Stimulated activated CD4-positive, alpha-beta T cell treated with anti-CD3 and anti-CD28 coated beads, Interleukin-4, amount 100 ng/mL, for 4 hours (primary cell): ENCODE measurements at places on chromosomes 1 and 21.

- DNase-seq, result no peak
These were observed 2.6 kb downstream of the RIMS3 start for GRCh38 chr1:40662864-40663263.

DNA sequence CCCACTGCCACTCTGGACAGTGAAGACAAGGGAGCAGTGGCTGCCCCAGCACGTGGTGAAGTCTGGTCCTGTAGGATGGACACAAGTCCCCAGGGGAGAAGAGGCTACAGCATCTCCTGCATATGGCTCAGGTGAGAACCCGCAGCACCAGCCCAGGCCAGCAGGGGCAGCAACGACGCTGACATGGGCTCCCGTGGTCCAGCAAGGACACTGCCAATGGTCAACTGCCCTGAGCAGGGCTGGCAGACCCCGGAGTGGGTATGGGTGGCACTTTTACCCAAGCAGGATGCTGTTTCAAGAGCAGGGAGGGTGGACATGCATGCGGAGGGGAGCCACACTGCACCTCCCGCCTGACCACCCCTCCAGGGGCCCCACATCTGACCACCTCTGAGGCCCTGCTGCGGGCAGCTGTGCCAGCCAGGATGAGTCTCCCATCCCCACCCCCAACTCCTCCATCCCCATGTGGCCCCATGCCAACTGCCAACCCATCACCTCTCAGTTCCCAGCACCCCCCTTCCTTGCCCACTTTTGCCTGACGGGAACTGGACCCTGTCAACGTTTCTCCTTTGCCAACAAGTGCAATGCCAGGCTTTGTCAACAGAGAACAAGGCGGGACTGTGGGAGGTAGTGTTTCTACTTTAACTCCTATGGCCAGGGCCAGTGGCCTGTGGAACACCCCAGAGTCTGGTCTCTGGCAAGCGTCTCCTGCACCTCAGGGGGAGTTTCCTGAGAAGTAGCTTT is 8.6 kb downstream of the MORN1 start:
- no peak for DNase-seq

GRCh38 chr1:24743404-24744211 is 1.6 kb upstream of the CLIC4 start:
- no peak for DNase-seq

DNA sequence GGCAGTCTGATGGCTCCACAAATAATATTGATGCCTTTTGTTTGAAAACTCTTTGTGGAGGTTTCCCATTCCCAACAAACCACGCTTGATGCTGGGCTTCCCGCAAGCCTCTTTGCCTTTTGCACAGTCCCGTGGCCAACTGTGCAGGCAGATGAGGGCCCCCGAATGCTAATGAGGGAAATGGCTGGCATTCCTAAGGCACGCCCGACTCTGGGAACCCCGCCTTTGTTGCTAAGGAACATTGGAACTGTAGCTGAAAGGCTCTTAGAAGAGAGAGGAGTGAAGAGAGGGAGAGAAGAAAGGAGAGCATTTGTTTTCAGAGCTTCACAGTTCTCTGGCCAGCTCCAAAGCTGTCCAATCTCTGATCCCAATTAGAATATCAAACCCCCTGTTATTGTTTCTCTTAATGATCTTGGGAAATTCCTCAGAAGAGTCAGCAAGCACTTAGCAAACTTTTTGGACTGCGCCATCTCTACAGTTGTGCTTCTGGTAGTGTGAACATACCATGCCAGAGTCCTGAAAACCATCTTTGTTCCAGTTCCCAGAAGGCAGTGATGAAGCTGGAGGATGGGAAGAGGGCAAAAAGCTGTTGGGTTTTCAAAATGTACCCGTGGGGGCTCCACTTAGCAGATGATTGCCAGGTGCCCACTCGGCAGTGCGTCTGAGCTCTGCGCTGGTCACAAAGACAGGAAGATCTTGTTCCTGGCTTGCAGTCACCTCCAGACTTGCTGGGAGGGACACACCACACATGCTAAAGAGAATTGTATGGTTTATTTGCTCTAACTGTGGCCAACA is 60.1 kb upstream of the CYP2J2 start:
- DNase-seq, result no peak

DNA sequence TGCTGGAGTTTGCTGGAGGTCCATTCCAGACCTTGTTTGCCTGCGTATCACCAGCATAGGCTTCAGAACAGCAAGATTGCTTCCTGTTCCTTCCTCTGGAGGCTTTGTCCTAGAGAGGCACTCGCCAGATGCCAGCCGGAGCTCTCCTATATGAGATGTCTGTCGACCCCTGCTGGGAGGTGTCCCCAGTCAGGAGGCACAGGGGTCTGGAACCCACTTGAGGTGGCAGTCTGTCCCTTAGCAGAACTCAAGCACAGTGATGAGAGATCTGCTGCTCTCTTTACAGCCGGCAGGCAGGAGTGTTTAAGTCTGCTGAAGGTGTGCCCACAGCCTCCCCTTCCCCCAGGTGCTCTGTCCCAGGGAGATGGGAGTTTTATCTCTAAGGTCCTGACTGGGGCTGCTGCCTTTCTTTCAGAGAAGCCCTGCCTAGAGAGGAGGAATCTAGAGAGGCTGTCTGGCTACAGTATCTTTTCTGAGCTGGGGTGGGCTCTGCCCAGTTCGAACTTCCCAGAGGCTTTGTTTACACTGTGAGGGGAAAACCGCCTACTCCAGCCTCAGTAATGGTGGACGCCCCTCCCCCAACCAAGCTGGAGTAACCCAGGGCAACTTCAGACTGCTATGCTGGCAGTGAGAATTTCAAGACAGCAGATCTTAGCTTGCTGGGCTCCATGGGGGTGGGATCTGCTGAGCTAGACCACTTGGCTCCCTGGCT is 205.0 kb downstream of the GPR52 start:
- DNase-seq, result no peak

GRCh38 chr1:57711326-57711725 is 287.5 kb upstream of the DAB1 start:
- DNase-seq, result no peak

DNA sequence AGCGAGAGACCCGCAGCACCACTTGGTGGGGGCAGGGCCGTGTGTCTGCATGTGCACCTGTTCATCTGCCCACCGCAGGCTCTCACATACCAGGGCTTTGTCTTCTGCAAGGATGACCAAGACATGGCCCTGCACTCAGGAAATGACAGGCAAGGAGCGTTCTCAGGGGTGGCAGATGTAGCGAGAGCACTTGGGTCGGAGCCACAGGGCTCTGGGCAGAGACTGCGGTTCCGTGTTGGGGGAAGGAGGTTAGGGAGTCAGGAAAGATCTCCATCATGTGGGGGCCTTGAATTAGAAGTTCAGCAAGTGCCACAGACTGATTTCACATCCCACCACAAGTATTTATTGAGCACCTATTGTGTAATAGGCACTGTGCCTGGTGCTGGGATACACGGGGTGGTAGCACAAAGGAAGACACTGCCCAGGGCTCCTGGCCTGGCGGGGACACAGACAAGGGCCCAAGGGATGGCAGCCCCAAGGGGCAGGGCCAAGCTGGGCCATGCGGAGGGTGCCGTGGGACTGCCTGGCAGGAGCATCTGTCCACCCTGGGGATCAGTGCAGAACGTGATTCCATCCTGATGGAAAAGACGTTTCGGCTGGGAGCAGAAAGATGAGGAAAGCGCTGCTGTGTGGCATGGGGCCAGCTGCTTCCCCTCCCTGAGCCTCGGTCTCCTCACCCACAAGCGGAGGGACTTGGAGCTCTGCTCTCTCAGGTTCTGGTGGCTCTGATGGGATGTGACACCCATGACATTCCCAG is 11.4 kb upstream of the SPSB1 start:
- DNase-seq, result no peak

GRCh38 chr21:17979763-17980162 is 160.6 kb upstream of the C21orf91 start:
- no peak for DNase-seq

GRCh38 chr1:3117879-3118278 is 48.9 kb downstream of the PRDM16 start:
- DNase-seq, result no peak

- DNase-seq, result no peak
These were observed 95.2 kb downstream of the ITPKB start for GRCh38 chr1:226643611-226644540.

DNA sequence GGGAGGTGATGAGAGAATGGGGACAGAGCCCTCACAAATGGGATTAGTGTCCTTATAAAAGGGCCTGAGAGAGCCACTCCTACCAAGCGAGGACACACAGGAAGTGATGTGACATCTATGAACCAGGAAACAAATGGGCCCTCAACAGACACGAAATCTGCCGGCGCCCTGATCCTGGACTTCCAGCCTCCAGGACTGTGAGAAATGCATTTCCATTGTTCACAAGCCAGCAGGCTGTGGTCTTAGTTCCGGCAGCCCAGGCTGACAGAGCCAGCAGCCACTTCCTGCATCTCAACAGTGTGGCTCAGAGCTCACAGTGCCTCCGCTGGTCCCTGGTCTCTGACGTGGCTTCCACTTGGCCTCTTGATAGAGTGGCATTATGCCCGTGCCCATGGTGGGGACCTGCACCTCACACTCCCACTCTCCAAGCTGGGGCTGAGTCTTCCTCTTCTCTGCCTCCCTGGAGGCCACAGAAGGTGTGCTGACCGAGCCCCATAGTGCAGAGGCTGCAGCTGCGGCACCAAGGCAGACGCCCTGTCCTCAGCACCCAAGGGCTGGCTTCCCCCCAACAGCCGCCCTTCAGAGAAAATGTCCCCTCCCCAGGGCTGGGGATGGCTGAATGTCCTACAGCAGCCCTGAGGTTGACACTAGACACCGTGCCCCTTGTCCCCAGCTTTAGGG is 44.9 kb downstream of the ACOT7 start:
- DNase-seq, result no peak

GRCh38 chr1:205098242-205098641 is 14.0 kb upstream of the TMEM81 start:
- no peak for DNase-seq

- DNase-seq, result no peak
These were observed 14.0 kb upstream of the IFI44L start for GRCh38 chr1:78606274-78606673.

- no peak for DNase-seq
These were observed 11.8 kb upstream of the RASSF5 start for GRCh38 chr1:206495493-206496046.

GRCh38 chr1:208587110-208587509 is 342.9 kb upstream of the PLXNA2 start:
- no peak for DNase-seq

GRCh38 chr21:18914570-18914969 is 511.0 kb upstream of the TMPRSS15 start:
- no peak for DNase-seq

- DNase-seq, result no peak
These were observed 41.0 kb downstream of the ZFYVE9 start for GRCh38 chr1:52182874-52183400.

- DNase-seq, result no peak
These were observed 139.5 kb upstream of the KCNK2 start for GRCh38 chr1:214943054-214943453.

DNA sequence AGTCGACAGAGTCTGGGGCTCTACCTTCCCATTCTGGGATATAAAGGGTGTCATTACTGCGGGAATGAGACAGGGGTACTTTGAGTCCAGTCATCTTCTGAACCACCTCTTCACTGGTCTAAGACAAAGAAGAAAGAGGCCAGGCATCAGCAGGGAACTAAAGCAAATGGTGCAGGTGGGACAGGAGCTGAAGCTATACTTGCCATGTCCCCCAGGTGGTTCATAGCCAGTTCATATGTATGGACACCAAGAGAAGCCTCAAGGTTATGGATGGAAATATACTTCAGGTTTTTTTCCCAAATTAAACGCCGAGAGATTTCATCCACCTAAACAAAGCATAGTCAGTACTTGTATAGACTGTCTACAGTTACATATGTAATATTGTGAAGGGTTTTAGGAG is 2.2 kb downstream of the CTSK start:
- no peak for DNase-seq
